ENCODE measurements at places on chromosomes 2 and 18. TPM values are rescaled to one million over a fixed set of nuclear protein-coding genes. Genes with fewer than 3 reads are reported as not detected.

DNA sequence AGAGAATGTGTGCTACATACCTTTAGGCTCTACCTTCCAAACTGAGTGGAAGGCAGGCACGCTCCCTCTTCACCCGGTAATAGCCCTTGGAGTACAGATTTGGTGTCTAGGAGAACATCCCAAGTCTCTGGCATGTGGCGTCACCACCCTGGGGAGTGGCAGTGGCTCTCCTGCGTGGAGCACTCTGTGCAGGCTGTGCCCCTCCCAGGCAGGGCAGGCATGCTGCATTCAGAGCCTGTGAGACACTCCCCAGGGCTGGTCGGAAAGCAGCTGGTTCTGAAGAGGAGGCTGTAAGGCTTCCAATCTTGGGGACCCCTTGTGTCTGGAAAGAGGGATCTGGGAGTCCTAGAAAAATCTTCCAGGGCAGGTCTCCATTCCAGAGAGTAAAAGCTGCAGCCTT, 193.3 kb downstream of the ANKRD30B start:
- no peaks in the 10 kb centered on the region for H3K4me1 ChIP-seq
- H3K4me3 ChIP-seq, result no peak overlapping the region
- no peaks in the 10 kb centered on the region for H3K36me3 ChIP-seq
- no peaks in the 10 kb centered on the region for H3K27me3 ChIP-seq
- H3K27ac ChIP-seq, result no peak overlapping the region

- H3K4me3 ChIP-seq, result no peak overlapping the region
- H3K4me1 ChIP-seq, result peaks cover 56% of the 10 kb centered on the region
- H3K27me3 ChIP-seq, result no peaks in the 10 kb centered on the region
- peak overlapping the region; percentile 59 for H3K27ac ChIP-seq
These were observed 55.8 kb upstream of the MGAT5 start for GRCh38 chr2:134198006-134198634.

Gene NMUR1
- not detected for total RNA-seq

Gene SERPINB3
- total RNA-seq, result not detected

Gene EFHD1
- total RNA-seq, result not detected

Gene OR6B2
- not detected for total RNA-seq

Gene ZNF516
- total RNA-seq, result 27.1 TPM

Gene STEAP3
- total RNA-seq, result 1.1 TPM

Gene ADD2
- 22.3 TPM for total RNA-seq

- no peak overlapping the region for H3K4me3 ChIP-seq
- no peaks in the 10 kb centered on the region for H3K27me3 ChIP-seq
- H3K36me3 ChIP-seq, result no peaks in the 10 kb centered on the region
- peak overlapping the region; percentile 85 for H3K27ac ChIP-seq
These were observed 116.0 kb upstream of the PELI1 start for GRCh38 chr2:64260093-64260803.

Gene RGPD4
- not detected for total RNA-seq

Gene PLEK
- total RNA-seq, result 39.9 TPM

GRCh38 chr2:206494061-206494460, 50.7 kb downstream of the ADAM23 start:
- H3K4me1 ChIP-seq, result no peaks in the 10 kb centered on the region
- H3K4me3 ChIP-seq, result no peak overlapping the region
- no peak for DNase-seq
- no peak overlapping the region for H3K27ac ChIP-seq
- H3K27me3 ChIP-seq, result no peaks in the 10 kb centered on the region

DNA sequence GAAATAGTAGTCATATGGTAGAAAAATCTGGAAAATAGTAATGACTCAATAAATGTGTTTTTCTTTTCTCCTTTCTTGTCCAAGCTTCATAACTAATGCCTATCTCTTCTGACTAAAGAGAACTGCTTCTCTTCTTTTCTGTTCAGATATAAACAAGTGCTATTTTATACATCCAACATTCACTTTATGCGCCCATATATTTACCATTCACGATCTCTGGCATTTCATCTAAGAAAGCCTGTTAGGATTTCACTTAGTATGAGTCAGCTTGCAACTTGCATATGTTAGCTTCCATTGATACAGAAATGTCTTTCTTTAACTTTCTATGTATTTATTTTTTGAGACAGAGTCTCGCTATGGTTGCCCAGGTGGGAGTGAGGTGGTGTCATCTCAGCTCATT, 224.9 kb downstream of the VAPA start:
- no peak for DNase-seq
- no peaks in the 10 kb centered on the region for H3K27me3 ChIP-seq
- H3K4me1 ChIP-seq, result no peaks in the 10 kb centered on the region
- no peak overlapping the region for H3K4me3 ChIP-seq
- H3K36me3 ChIP-seq, result no peaks in the 10 kb centered on the region

Gene TRIB2
- total RNA-seq, result 36.3 TPM

GRCh38 chr2:34912084-34912483, 1313.0 kb upstream of the FAM98A start:
- no peak overlapping the region for H3K27ac ChIP-seq
- H3K4me3 ChIP-seq, result no peak overlapping the region
- no peaks in the 10 kb centered on the region for H3K27me3 ChIP-seq
- H3K36me3 ChIP-seq, result no peaks in the 10 kb centered on the region

DNA sequence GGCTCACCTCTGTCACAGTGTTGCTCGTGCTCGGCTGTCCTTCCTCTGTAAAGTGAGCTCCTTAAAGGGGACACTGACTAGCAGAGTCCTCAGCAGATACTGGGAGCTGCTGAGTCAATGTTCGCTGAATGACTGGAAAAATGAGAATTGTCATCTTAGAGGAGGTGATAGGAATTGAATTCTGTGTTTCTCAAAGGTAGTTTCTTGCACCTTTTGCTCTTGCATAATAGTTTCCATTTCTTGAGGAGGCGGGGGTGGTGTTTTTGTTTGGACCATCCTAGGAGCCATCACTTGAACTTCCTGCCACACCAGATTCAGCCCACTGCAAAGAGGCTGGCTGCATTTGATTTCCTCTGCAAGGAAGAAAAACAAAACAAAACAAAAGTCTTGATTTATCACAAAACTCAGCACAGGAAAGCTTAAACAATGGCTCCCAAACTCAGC, 11.4 kb upstream of the RFX8 start:
- H3K4me1 ChIP-seq, result no peaks in the 10 kb centered on the region
- peaks cover 4% of the 10 kb centered on the region for H3K27me3 ChIP-seq
- no peak for DNase-seq
- H3K27ac ChIP-seq, result no peak overlapping the region
- no peaks in the 10 kb centered on the region for H3K36me3 ChIP-seq

Gene STPG4
- 0.90 TPM for total RNA-seq

- no peak overlapping the region for H3K4me3 ChIP-seq
- H3K4me1 ChIP-seq, result peaks cover 34% of the 10 kb centered on the region
- H3K27ac ChIP-seq, result no peak overlapping the region
- peak; percentile 61 for DNase-seq
- H3K36me3 ChIP-seq, result no peaks in the 10 kb centered on the region
These were observed 1.8 kb downstream of the IL18RAP start for GRCh38 chr2:102424754-102425153.

GRCh38 chr2:206701952-206702605, 16.1 kb downstream of the DYTN start:
- H3K36me3 ChIP-seq, result no peaks in the 10 kb centered on the region
- H3K4me3 ChIP-seq, result no peak overlapping the region
- DNase-seq, result no peak
- H3K27ac ChIP-seq, result no peak overlapping the region

DNA sequence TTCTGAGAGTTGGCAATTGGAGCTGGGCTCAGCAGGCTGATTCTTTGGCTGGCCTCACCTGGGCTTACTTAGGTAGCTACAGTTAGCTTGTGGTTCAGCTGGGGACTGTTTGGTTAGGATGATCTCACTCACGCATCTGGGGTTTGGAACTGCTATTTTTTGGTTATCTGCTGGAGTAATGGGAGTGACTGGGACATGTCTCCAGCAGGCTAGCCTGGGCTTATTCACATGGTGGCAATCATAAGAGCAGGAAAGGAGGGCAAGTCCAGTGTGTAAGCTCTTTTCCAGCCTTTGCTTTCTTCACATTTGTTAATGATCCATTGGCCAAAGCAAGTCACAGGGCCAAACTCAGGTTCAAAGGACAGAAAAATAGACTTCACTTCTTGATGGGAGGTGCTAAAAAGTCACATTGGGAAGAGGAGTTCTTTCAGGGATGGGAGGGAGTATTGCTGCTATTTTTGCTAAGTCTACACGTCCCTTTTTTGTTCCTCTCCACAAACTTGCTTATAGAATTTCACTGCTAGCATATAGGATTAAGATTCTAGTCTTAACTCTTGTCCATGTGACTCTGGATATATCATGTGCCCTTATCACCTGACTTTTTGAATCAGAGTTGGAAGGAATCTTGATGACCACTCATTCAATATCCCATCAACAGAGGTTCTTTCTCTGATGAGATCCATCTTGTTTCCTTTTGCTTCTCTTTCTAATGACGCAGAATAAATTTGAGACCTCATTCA, 174.0 kb downstream of the ZFP36L2 start:
- peaks cover 8% of the 10 kb centered on the region for H3K4me1 ChIP-seq
- no peak overlapping the region for H3K27ac ChIP-seq
- no peak for DNase-seq
- H3K4me3 ChIP-seq, result no peak overlapping the region

Gene FECH
- total RNA-seq, result 12.6 TPM

Gene CEBPZ
- total RNA-seq, result 56.5 TPM

Gene CCDC178
- not detected for total RNA-seq

Gene SPATA3
- total RNA-seq, result not detected

DNA sequence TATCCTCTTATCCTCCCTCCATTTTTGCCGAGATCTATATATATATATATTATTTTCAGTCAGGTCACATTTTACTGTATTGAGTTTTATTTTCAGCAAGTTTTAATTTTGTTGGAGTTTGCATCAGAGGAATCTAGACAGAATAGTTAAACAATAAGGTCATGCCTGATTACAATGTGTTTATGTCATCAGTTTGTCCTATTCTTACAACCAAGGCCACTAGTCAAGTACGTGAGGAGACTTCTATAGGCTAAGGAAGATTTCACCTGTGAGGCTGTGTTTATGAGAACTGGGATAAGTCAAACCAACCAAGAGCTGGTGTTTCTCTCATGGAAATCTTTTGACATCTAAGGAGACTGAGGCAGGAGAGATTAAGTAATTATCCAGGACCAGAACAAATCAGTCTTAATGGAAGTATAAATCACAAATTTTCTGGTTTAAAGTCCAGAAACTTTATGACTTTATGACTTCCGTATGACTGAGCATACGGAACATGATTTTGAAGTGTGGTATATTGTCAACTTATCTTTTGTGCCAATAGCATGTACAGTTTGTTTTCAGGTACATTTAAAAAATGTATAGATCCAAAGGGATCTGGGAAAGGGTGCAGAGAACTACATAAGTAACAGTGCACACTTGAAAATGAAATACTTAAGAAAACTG, 100.0 kb upstream of the DTNA start:
- no peaks in the 10 kb centered on the region for H3K27me3 ChIP-seq
- no peaks in the 10 kb centered on the region for H3K4me1 ChIP-seq
- no peak overlapping the region for H3K4me3 ChIP-seq
- no peak overlapping the region for H3K27ac ChIP-seq

GRCh38 chr2:163213661-163214081, 375.1 kb upstream of the KCNH7 start:
- H3K27ac ChIP-seq, result no peak overlapping the region
- no peaks in the 10 kb centered on the region for H3K4me1 ChIP-seq
- no peaks in the 10 kb centered on the region for H3K36me3 ChIP-seq
- no peak for DNase-seq
- H3K4me3 ChIP-seq, result no peak overlapping the region

- H3K27me3 ChIP-seq, result no peaks in the 10 kb centered on the region
- no peak for DNase-seq
- no peaks in the 10 kb centered on the region for H3K36me3 ChIP-seq
- H3K27ac ChIP-seq, result no peak overlapping the region
- no peaks in the 10 kb centered on the region for H3K4me1 ChIP-seq
- no peak overlapping the region for H3K4me3 ChIP-seq
These were observed 6.1 kb downstream of the ARHGEF4 start for GRCh38 chr2:130842770-130843169.

Gene KIAA2012
- total RNA-seq, result not detected

GRCh38 chr2:154623819-154624218, 74.7 kb upstream of the KCNJ3 start:
- H3K4me3 ChIP-seq, result no peak overlapping the region
- no peaks in the 10 kb centered on the region for H3K36me3 ChIP-seq
- no peaks in the 10 kb centered on the region for H3K27me3 ChIP-seq
- no peak overlapping the region for H3K27ac ChIP-seq
- no peaks in the 10 kb centered on the region for H3K4me1 ChIP-seq
- no peak for DNase-seq

DNA sequence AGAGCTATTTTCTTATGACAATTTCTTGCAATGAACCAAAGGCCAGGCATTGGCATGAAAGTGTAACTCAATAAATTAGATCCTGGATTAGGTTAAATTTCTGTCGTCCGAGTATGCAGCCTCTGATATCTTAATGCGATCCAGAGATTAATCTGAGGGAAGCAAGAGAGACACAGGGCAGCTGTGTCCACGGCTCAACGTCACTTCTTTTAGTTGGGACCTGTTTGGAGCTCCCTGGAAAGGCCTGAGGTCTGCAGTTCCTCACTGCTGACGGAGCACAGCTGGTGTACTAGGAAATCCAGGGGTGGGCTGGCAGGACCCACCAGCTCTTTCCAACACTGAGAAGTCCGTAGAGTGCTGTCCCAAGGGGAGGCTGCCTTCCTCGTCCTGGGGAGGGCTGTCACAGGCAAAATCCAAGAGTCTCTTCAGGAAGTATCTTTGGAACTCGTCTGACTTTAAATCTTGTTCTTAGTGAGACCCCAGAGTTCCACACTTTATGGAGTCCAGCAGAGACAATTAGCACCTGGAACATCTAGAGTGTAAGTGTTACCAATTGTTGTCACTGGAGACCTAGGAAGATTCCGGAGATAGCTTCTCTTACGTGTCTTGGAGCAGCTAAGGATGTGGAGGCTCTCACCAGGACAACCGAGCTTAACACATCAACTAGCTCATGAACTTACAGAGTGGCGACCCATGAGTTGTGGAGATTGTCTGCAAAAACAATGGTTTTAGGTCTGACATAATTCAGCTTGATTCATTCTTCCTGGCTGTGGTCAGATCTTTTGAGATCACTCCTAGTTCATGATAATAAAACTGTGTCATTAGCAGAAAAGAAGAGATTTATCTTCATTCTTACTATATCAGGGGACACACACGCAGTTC, 173.7 kb downstream of the ACKR3 start:
- no peak overlapping the region for H3K27ac ChIP-seq
- H3K4me1 ChIP-seq, result no peaks in the 10 kb centered on the region
- DNase-seq, result no peak
- H3K4me3 ChIP-seq, result no peak overlapping the region
- no peaks in the 10 kb centered on the region for H3K36me3 ChIP-seq
